ENCODE measurements at places on chromosomes 11 and 22. TPM values are rescaled to one million over a fixed set of nuclear protein-coding genes. Genes with fewer than 3 reads are reported as not detected.

ZBED5 gene
- 104 TPM for polyA plus RNA-seq

PKNOX2 gene
- polyA plus RNA-seq: 11.3 TPM

APOL3 gene
- polyA plus RNA-seq: 15.9 TPM

P2RX6 gene
- 1.5 TPM for polyA plus RNA-seq

GLYAT gene
- polyA plus RNA-seq: 172 TPM

POLD3 gene
- polyA plus RNA-seq: 39.1 TPM

ACCSL gene
- polyA plus RNA-seq: not detected

SLC25A17 gene
- 38.1 TPM for polyA plus RNA-seq

ABTB2 gene
- polyA plus RNA-seq: 10.4 TPM

ADM2 gene
- polyA plus RNA-seq: 6.0 TPM

PATE2 gene
- polyA plus RNA-seq: not detected

MUC5AC gene
- not detected for polyA plus RNA-seq

KRTAP5-11 gene
- polyA plus RNA-seq: not detected

FAM83F gene
- polyA plus RNA-seq: 2.7 TPM

PRR5L gene
- polyA plus RNA-seq: 16.7 TPM

DSCAML1 gene
- polyA plus RNA-seq: 2.9 TPM

VSTM5 gene
- 1.7 TPM for polyA plus RNA-seq

CLDN5 gene
- polyA plus RNA-seq: 37.5 TPM

NAALAD2 gene
- 21.8 TPM for polyA plus RNA-seq

BACE1-AS gene
- 17.6 TPM for polyA plus RNA-seq

MPPED1 gene
- 0.49 TPM for polyA plus RNA-seq

SPTBN2 gene
- 52.7 TPM for polyA plus RNA-seq

PARVB gene
- polyA plus RNA-seq: 22.0 TPM

DUSP8 gene
- 3.0 TPM for polyA plus RNA-seq

C22orf23 gene
- 6.4 TPM for polyA plus RNA-seq

MMP26 gene
- 0.44 TPM for polyA plus RNA-seq

BIK gene
- polyA plus RNA-seq: 1.5 TPM

DGCR6 gene
- polyA plus RNA-seq: 14.4 TPM

MS4A15 gene
- polyA plus RNA-seq: not detected

SGSM1 gene
- 2.0 TPM for polyA plus RNA-seq

IGF2 gene
- polyA plus RNA-seq: 615 TPM

RFPL1 gene
- 1.6 TPM for polyA plus RNA-seq

ANGPTL5 gene
- polyA plus RNA-seq: 0.19 TPM

KIRREL3 gene
- polyA plus RNA-seq: 1.8 TPM

ARHGAP20 gene
- 4.9 TPM for polyA plus RNA-seq

FAM180B gene
- 0.26 TPM for polyA plus RNA-seq

MS4A8 gene
- polyA plus RNA-seq: not detected

MMP7 gene
- 27.2 TPM for polyA plus RNA-seq

MTMR3 gene
- 47.5 TPM for polyA plus RNA-seq

FOLH1 gene
- 10.2 TPM for polyA plus RNA-seq

FOLR1 gene
- 57.5 TPM for polyA plus RNA-seq

CEND1 gene
- polyA plus RNA-seq: 0.64 TPM

GUCD1 gene
- polyA plus RNA-seq: 91.4 TPM

AGBL2 gene
- polyA plus RNA-seq: 16.2 TPM

KCNJ5 gene
- polyA plus RNA-seq: 4.0 TPM

LIMK2 gene
- 47.6 TPM for polyA plus RNA-seq

DRAP1 gene
- 93.0 TPM for polyA plus RNA-seq

OR52B6 gene
- polyA plus RNA-seq: not detected

POU2AF2 gene
- polyA plus RNA-seq: not detected

NCAM1 gene
- 77.8 TPM for polyA plus RNA-seq

MGAT3 gene
- 31.2 TPM for polyA plus RNA-seq
